SK-N-SH (cell line): ENCODE measurements at places on chromosomes 3 and 15.

DNA sequence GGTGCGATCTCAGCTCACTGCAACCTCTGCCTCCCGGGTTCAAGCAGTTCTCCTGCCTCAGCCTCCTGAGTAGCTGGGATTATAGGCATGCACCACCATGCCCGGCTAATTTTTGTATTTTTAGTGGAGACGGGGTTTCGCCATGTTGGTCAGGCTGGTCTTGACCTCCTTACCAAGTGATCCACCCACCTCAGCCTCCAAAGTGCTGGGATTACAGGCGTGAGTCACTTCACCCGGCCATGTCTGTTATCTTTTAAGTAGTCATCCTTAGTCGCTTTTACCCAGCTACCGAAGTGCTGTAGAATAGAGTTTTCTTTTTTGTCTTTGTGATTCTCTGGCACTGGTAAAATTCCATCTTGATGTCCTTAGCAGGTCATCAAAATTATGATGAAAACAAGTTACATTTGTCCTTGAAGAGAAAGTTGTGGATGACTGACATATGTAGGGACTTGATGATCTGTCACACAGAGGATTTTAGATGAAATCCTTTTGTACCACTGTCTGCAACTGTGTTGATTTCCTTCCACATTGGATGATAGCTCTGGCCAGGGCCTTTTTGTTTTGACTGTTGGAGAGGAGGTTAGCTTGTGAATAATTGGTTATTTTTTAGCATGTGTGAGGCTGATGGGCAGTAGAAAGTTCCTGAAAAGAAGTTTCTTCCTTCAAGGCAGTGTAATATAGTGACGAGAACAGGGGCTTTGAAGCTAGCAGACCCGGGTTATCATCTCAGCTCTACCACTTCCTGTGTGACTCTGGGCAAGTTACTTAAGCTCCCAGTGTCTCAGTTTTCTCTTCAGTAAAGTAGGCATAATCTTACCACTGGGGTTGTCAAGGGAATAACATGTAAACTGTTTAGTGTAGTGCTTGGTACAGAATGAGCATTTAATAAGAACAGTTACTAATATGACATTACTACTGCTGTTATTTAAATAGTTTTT lies 18.8 kb downstream of the ATG7 start:
- no peak for DNase-seq

DNA sequence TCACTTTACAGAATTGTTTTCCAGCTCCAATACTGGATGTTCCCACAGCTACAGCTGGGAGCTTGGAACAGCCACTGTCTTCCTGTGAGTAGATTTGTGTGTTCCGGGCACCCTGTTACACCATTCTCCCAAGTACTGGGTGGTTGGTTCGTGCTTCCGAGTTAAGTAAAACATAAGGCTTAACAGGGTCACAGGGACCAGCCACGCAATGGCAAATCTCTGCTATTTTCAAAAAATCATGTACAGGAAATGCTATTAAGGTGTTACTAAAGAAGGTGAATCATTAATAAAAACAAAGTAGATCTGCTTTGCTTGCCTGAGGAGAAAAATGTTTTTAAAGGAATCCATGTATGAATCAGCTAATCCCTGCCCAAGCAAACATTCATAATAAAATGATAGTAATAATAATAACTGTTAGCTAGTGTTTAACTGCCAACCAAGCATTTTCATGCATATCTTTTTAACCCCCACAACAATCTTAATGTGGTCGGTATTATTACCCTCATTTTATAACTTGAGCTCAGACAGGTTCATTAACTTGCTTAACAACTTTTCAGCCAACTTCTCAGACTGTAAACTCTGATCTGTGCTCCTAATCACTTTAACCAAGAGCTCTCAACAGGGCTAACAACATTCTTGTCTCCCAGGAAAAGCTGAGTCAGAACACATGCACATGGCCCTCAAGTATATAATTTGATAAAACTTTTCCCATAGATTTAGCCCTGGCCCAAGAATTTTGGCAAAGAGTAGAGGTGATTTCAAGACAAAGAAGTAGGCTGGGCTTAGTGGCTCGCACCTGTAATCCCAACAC lies 2.7 kb upstream of the C2CD4A start:
- no peak for DNase-seq

DNA sequence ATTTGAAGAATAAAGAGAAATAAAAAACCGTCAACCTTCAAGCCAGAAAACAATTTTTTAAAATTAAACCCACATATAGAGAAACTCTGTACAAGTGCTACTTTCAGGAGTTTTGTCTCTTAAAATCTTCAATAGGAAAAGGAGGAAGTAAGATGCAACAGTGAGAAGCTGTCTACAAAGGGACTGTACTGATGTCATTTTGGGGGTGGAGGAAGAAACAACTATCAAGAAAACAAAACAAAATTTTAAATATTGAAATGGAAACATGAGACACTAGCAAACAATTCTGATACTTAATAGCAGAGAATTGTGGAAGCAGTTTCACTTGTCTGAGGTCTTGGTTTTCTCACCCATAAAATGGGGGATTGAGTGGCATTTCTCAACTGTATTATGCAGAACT lies 84.4 kb downstream of the SLMAP start:
- DNase-seq: no peak

GRCh38 chr3:153624310-153625030 lies 462.4 kb downstream of the RAP2B start:
- no peak for DNase-seq

GRCh38 chr3:11306817-11307589 lies 34.8 kb downstream of the ATG7 start:
- no peak for DNase-seq

DNA sequence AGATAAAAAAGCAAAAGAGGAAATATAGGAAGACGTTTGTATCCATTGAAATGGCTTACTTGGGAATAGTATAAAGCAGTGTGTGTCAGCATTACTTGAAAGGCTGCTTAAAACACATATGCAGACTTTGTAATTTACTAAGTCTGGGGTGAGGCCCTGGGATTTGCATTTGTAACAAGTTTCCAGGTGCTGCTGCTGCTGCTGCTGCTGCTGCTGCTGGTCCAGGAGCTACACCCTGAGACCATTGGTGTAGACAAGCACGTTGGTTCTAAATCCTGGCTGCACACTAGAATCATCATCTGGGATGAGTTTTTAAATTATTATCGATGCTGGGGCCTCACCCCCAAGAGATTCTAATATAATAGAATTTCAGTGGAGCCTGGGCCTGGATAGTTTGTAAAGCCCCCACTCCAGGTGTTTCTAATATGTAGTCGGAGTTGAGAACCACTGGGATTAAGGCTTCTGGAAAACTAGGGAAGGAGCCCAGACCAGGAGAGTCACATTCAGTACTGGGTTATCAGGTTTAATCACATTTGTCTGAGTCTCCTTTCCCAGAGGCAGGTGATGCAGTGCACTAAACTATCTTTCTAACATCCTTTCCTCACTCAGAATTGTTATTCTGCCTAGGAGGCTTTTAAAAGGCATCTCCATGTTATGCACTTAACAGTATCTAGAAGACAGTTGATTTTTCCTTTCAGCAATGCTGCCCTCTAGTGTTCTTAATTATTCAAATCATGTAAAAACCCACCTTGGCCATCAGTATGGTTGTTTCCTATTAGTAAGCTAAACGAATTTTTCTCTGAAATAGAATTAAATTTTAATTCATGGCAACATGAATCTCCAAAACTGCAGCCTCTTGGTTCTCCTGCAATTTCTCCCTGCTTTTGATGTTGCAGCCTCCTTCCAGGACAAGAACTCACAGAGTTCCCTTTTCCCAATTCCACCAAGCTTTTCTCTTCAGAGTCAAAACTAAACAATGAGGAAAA lies 45.4 kb downstream of the SSR3 start:
- peak; percentile 63 for DNase-seq

DNA sequence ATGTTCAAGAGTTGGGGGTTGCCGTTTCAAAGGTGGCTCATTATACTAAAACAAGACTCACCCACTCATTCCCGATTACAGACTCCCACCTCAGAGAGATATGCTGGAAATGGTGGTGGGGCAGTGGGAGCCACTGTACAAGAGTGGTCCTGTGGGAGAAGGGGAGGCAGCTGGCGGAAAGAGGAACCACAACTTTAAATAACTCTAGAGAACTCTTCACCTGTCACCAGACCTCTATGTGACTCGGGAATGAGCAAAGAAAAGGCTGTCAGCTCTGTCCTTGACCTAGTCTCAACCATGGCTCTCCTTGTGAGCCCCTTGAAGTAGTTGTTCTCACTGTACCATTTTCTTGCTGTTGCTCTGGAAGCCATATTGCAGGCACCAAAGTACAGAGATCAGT lies 293.8 kb downstream of the CHST2 start:
- DNase-seq: no peak

- no peak for DNase-seq
These were observed 179.4 kb downstream of the CD47 start for GRCh38 chr3:107911337-107912000.
